CD4-positive, alpha-beta memory T cell (primary cell): ENCODE measurements at places on chromosomes 2 and 18.
A peak's percentile ranks its signal among the peaks of the same experiment; 100 is the strongest.

DNA sequence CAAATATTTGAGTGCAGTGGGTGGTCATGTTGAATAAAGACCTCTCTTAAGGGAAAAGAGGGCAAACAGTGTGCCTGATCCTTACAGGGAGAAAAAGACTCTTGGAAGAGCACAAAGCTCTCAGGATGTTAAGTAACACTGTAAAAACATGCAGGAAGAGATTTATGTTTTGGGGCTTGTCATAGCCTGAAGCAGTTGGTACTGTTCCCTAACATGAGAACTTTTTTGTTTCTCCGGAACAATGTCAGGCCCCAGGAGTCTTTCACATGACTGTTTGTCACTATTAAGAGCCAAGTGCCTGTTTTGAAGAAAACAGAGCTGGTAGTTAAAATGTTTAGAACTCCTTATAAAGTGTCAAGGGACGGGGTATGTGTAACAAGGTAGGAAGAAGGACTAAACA, 83.7 kb upstream of the B3GNT2 start:
- DNase-seq, result no peak

DNA sequence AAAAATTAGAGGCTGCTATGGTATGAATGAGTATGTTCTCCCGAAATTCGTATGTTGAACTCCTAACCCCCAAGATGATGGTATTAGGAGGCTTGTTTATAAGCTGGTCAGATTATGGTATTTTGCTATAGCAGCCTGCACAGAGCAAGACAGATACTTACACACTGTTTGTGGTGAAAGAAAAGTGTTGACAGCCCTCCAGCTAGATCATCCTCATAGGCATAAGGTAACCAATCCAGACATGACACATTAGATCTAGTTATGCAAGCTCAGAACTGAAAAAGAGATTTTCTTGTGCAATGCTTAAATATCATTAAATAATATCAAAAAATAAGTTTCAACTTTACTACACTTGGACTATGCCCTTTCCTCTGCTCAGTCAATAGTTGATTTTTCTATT, 107.1 kb downstream of the ABCA12 start:
- peak; percentile 30 for DNase-seq

DNA sequence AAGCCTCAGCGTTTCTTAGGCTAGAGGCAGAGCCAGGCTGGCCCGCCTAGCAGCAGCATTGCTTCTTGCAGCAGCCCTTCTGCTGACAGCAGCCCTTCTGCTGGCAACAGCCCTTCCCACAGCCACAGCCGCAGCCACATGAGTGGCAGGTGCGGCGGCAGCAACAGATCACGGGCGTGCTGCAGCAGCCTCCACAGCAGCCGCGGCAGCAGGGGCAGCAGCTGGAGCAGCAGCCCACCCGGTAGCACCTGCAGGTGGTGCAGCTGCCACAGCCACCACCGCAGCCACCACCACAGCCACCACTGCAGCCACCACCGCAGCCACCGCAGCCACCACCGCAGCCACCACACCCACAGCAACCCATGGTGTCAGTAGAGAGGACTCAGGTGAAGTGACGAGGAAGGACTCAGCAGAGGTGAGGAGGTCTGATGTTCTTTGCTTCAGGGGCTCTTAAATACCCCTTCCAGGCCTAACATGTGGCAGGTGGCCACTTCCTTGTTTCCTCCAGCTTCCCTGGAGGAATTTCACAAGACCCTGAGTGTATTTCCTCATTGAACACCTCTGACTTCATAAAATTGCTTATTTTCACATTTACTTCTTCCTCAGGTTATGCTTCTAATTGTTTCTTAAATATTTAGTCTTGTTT, at the start of gene SCYGR6:
SCYGR6 (minus strand) TSS at position 364 of the 646 bp plus-strand sequence; CDS start at position 364, 0 bp downstream.
- no peak for DNase-seq

GRCh38 chr2:20282916-20283592, 58.1 kb upstream of the SDC1 start:
- DNase-seq, result no peak

DNA sequence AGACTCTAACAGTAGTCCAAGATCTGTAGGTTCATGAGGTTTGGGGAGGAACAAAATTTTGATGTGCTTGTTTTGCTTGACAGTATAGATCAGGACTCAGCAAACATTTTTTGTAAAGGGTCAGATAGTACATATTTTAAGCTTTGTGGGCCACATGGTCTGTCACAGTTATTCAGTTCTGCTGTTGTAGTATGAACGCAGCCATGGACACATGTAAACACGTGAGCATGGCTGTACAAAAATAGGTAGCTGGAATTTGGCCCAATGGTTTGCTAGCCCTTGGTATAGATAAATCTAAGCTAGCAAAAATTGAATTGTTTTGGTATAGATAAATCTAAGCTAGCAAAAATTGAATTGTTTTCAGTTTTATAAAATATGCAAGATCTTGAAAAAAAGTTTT, 120.5 kb downstream of the HIBCH start:
- no peak for DNase-seq

GRCh38 chr2:144151851-144152250, 368.1 kb downstream of the ZEB2 start:
- no peak for DNase-seq

DNA sequence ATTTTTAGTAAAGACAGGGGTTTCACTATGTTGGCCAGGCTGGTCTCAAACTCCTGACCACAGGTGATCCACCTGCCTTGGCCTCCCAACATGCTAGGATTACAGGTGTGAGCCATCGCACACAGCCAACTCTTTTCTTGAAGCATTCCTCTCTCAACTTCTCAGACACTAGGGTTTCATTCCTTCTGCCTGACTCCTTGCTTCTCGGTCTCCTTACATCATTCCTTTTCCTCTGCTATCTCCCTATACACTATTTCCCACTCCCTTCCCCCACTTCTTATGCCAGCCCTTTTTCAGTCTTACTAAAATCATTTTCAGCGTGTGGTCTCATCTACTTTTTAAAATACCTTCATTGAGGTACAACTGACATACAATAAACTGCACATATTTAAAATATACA, 6.1 kb downstream of the SOS1 start:
- DNase-seq, result no peak

DNA sequence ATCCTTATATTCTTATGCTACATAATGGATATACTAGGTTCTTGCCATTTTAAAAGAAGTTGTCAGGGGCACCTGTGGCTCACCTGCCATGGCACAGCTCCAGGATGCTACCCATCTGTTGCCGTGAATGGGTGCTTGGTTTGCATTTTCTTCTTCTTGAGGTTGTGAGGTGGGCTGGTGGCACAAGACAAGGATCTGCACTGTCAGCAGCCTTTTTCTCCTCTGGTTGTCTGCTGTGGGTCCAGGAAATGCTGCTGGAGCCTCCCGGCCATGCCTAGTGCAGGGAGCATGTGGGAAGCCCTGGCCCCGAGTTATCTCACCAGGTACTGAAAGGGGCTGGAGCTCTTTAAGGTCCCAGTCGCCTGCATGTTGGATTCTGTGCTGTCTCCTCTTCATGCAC, 2.6 kb downstream of the IL1R1 start:
- DNase-seq, result no peak
